ENCODE measurements at places on chromosomes 6 and 20.

DNA sequence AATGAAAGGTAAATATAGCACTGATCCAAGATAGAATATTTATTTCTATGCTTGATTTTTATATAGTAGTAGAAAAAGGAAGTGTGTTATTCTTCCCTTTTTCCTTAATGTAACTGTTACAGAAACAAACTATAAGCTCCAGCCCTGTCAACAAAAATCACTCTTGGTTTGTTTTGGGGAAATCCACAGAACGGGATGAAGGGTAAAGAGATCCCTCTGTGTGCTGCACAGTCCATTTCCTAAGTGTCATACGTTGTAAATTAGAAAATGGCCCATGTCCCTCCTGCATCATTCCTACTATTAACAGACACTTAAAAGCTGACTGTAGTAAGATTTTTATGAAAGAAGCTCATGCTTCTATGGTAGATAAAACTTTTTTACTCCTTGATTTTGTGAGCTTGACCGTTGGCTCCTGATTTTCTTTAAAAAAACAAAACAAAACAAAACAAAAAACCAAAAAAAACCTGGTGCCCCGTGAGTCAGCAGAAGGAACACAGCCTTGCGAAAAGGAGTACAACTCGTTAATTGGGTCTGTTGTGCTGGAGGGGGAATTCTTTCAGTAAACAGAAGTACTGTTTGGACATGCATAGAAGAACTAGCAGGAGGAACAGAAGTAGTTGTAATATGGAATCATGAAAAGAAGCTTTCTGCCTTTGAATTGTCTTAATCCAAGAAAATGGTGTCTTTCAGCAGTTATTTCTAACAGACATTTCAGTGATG, 67.5 kb downstream of the RTN4IP1 start:
- DNase-seq, result peak; percentile 67

DNA sequence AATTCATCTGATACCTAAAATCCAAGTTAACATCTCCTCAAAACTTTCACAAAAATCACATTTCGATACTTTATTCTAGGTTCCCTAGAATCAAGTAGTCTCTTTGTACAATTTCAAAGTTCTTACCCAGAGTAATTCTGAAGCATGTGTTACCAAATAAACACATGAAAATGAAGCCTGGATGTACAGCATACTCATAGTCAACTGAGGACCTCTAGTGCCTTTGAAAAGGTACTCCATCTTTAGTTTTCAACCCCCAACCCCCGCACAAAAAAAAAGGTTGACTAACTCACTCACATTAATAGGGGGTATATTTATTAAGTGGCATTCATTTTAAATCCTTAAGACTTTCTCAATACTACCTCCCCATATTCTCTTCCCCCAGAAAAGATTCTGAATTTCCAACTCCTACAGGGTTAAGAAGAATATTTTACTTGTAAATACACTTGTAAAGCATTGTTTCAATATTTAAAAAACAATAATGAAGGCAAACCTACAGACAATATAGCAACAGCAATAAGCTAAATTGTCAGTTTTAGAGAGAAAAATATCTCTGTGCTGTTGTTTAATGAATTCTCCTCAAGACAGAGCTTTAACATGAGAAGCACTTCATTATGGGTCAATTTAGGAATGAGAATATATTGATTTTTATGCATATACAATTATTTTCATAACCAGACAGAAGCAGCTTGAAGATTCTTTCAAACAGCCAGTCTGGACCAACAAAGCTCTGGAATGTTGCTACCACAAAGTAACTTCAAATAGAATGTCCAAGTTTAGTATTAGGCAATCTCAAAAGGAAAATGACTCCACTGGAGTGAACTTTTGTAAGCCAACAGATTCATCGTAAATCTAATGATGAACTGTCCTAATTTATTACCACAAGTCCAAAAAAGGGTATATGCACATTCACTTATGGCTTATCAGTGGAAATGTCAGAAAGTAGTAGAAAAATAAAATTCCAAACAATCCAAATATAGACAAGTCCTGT, 3.3 kb downstream of the PLN start:
- DNase-seq, result peak; percentile 56

- DNase-seq, result no peak
Measured at GRCh38 chr6:141482796-141483597, 649.7 kb upstream of the GJE1 start.

DNA sequence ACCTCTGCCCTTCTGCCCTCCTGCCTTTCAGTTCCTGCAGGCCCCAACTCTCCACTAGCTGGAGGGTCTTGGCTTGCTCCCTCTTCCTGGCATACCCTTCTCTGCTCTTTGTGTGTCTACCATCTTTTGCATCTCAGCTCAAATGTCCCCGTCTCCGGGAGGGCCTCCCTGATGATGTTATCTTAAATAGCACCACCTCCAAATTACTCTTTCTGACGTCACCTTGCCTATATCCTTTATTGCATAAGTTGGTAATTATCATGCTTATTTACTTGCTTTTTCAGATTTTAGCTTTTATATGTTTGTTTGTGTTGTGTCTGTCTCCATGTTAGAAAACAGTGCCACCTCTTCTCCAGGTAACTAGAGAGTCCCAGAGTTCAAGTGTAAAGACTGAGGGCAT, 36.0 kb upstream of the FYN start:
- DNase-seq, result no peak

DNA sequence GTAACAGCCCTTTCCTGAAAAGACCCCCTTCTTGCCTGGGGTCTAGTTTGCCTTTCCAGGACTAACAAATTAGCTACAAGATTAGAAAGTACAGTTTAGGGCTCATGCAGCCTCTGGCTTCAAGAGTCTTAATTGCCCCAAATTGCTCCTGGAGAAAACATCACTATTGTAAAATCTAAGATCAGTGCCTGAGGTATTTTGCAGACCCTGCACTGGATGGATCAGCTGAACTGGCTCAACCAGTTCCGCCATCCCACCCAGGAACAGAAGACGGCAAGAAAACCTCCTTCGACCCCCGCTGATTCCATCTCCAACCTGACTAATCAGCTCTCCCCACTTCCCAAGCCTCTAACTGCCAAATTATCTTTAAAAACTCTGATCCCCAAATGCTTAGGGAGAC, 236.5 kb upstream of the KCNG1 start:
- no peak for DNase-seq

GRCh38 chr6:128070406-128070805, 169.5 kb upstream of the THEMIS start:
- no peak for DNase-seq

DNA sequence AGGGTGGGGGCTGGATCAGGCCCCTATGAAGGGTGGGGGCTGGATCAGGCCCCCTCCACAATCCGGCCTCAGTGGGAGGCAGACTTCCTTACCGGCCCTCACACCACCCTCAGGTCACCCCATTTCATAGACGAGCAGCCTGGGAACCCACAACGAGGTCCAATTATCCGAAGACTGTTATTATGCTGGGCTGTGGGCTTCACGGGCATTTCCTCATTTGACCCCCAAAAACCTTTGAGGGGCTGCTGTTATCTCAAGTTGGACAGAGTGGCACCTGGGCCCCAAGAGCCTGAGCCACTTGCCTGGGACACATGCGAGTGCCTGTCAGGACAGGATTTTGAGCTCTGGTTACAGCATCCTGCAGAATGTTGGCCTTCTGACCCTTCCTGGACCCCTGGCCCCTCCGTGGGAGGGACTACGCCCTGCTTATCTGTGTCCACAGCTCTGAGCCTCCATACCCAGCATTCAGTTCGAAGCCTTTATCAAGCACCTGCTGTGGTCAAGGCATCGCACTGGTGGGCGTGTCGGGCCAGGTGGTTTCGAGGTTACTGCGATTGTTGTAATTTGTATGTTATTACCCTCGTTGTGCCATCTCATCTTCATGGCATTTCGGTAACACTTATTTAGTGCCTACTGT, 34.5 kb upstream of the PCMTD2 start:
- DNase-seq, result no peak

- DNase-seq, result no peak
Measured at GRCh38 chr6:44567406-44567805, 179.9 kb downstream of the CDC5L start.

GRCh38 chr6:130929036-130929678, 102.0 kb downstream of the SMLR1 start:
- DNase-seq, result no peak

DNA sequence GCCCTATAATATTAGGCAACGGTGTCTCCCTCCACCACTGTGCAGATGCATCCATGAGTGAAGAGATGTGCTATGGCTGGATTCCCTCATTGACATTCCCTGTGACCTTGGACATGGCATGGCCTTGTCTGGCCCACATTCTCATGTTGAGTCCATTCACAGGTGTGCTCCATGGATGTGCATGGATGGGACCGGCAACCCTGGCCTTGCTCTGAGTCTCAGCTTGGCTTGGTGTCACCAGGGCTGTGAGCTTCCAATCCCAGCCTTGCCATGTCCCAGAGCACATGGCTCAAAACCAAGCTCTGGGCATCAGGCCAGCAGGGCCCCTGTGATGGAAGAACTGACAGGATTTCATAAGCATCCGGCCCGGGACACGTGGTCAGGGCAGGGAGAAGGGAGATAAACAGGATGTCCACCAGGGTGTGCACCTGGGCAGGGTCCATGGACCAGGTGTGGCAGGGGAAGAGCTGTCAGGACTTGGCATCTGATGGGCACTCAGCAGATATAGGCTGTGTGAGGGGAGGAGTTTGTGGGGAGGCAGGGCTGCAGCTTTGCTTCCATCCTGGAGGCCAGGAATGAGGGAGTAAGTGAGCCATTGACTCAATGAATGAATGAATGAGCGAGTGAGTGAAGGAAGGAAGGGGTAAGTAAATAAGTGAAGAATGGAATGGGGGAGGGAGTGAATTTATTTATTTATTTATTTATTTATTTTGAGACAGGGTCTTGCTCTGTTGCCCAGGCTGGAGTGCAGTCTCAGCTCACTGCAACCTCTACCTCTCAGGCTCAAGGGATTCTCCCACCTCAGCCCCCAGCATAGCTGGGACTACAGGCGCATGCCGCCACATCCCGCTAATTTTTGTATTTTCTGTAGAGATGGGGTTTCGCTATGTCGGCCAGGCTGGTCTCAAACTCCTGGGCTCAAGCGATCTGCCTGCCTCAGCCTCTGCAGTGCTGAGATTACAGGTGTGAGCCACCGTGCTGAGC, 15.7 kb downstream of the NRSN2 start:
- DNase-seq, result peak; percentile 99

GRCh38 chr20:32206760-32207625, 550 bp downstream of the PLAGL2 start:
- DNase-seq, result no peak

DNA sequence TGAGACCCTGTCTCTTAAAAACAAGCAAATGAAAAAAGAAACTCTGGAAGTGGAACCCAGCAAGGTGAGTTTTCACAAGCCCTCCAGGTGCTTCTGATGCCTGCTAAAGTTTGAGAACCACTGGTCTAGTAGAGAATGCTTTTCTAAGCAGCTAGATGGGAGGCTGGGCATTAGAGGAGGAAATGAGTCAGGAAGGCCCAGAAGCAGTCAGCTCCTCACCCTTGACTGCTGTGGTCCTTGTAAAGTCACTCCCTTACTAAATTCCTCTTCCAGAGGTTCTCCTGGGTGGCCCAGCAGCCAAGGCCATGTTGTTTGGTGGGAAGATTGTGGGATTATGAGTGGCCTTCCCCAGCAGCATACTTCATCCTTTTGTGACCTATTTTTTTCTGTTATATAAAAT, 52.0 kb upstream of the FYN start:
- peak; percentile 24 for DNase-seq

DNA sequence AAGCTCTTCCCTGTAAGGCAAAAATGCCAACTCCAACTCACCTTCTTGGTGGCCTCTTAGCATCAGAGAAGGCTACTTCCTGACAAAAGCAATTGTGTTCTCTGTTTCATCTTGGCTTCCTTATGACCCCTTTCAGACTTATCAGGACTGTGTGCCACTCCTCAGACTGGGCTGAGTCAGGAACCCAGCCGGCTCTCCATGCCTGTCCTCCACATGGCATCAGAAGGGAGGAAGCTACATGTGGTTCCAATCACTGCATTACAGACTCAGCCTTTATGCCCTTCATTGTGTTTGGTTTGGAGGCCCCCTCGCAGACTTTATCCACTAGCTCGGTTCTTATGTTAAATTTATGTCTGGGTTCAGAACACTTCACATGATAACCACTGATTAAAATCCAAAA, 142.5 kb downstream of the SLC24A3 start:
- DNase-seq, result no peak

DNA sequence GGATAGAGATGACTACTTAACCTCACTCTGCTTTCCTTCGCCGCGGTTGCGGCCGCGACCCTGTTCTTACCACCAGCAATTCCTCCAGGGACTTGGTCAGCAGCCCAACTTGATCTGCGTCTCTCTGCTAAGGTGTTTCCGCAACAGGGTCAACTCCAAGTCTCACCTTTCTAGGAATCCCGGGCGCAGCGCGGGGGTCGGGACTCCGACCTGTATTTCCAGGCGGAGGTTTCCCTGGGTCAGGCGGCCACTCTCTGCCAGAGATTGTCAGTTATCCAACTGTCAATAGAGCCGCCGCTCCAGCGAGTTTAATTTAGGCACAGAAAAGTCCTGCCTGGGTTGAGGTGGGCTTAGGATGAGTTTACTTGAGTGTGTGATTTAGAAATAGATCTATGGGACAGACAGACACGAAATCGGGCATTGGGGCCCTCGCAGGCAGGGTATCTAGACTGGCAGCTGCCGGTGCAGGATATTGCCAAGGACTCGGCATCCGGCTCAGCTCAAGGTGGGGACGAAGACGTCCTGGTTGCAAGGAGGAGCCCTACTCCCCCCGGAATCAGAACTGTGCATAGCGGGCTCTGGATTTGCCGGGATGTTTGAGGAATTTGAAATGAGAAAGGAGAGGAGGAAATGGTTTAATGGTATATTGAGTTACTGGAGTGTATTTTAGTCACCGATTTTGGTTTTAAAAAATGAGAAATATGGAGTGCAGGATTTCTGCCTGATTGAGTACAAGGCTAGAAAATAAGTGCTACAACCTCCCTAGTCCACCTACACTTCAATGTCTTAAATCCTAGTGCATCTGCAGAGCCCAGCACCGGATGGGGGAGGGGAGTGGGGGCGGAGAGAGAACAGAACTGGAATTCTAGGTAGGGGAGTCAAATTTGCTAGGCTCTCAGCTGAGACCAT, 23.7 kb downstream of the POM121L2 start:
- no peak for DNase-seq

DNA sequence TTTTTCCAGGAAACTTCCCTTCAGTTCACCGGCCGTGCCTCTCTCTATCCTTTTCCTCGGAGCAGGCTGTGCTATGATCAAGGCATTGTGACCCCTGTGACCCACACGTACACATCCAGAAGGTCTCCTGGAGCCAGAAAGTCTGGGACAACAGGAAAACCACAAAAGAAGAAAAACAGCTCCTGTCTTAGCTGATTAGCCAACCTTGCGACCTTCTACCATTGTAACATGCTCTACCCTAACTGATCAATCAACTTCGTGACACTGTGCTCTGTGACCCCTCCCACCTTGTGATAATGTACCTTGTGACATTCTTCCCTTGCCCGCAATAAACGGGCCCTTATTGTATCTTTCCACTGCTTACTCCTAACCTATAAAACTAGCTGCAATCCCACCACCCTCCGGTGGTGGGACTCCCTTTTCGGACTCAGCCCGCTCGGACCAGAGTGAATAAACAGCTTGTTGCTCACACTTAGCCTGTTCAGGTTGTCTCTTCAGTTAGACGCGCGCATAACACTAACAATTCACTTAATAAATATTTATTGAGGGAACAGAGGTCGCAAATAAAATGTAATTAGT, 24.2 kb downstream of the ZNF311 start:
- peak; percentile 86 for DNase-seq
